T follicular helper cell (primary cell): ENCODE measurements at places on chromosomes 11 and 22.

DNA sequence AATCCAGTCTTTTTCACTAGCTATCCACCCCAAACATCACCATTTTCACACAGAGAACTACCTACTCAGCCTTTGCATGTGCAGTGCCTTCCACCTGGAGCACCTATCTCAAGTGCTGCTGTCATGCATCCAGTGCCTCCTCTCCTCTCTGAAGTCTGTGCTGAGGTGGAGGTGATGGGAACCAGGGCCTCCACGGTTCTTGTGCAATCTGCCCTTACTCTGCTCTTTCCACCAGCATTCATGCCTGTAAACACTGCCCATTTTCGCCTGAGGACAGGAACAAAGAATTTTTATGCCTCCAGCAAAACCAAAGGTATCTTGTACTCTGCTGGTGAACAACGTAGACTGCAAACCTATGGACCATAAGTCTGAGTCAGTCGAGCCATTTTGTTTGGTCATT is 27.0 kb downstream of the PITPNB start:
- no peak for DNase-seq

- no peak for DNase-seq
These were observed 21.8 kb upstream of the UPB1 start for GRCh38 chr22:24473284-24473683.

GRCh38 chr11:62787005-62787759 is at the start of gene TMEM179B:
TSS of gene TMEM179B (plus strand) at chr11:62787402. CDS start at chr11:62787432, 30 bp downstream.
- DNase-seq = peak; percentile 95

- DNase-seq = no peak
These were observed 27.7 kb downstream of the LRRC4C start for GRCh38 chr11:41431784-41432183.

DNA sequence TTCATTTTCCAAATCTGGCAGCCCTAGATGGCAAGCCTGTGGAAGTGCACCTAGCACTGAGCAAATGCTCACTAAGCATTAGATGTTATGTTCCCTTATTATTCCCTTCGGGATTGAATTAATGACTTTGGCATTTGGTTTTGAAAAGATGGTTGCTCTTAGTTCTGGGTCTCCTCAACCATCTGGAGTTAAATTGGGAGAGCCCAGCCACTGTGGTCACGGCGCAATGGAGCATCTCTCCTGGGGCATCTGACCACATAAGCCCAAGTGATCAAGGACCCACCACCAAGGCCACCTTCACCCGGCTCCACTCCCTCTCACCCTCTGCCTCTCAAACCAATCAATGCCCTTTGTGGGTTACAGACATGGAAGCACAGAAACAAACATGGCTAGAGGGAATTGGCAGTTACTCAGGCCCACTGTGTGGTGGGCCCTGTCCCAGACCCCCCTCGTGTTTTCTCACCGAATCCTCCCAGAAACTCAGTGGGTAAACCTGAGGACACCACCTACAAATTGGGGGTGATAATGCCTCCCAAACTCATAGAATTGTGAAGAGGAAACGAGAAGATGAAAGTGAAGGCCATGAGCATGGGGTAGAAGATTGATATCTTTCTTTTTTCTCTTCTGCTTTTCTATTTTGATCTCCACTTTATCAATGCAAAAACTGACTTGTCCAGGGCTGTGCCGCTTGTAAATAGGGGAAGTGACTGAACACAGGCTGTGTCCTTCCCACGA is 52.2 kb downstream of the IRAG1 start:
- DNase-seq = no peak

GRCh38 chr22:47625531-47626427 is 863.3 kb downstream of the TBC1D22A start:
- no peak for DNase-seq

GRCh38 chr11:100830978-100831732 is 144.1 kb downstream of the ARHGAP42 start:
- no peak for DNase-seq

GRCh38 chr11:45105233-45105983 is 41.0 kb upstream of the PRDM11 start:
- DNase-seq = peak; percentile 31

- DNase-seq = no peak
These were observed 25.9 kb downstream of the SCUBE1 start for GRCh38 chr22:43317239-43317638.

DNA sequence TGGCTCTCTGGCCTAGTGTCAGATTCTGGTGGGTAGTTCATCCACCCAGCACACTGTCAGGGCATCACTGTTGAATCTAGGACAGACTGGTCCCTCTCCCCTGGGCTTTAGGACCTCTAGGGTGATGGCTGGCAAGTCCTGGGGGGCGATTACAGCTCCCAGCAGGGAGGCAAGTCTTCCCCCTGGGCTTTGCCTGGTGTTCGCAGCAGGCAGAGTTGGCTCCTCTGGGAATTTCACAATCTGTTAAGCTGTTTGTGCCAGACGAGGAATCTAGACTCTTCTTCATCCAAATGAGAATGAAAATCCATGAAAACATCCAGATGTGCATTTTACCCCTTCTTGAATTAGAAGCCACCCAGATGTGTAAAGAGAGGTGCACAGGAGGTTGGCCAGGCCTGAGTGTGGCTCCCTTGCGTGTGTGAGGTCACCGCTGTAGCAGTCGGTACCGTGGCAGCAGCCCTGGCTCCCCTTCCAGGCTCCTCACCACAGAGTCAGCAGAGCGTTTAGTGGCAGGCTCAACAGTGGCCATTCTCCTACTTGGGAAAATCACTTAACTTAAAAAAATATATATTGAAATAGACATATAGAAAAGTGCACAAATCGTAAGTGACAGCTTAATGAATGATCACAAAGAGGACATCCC is 99.9 kb upstream of the TBCEL start:
- no peak for DNase-seq

GRCh38 chr11:119167933-119168332 is 592 bp upstream of the NLRX1 start:
- DNase-seq = no peak

DNA sequence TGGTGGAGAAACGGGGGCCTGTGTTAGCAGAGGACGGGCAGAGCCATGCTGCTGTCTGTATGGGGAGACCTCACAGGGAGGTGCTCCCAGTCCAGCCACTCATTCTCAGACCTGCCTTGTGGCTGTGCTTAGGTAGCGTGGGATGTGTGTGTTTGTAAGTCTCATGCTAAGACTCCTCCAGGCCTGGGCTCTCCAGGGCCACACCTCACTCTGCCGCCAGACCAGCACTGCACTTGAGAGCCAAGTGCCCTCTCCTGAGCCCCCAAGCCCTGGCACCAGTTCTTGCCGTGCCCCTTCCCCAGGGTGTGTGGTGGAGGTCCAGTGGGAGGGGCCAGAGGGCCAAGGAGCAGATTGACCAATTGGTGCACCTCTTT is 108.8 kb downstream of the BCR start:
- no peak for DNase-seq

GRCh38 chr11:23755769-23756168 is 741.1 kb upstream of the LUZP2 start:
- no peak for DNase-seq

DNA sequence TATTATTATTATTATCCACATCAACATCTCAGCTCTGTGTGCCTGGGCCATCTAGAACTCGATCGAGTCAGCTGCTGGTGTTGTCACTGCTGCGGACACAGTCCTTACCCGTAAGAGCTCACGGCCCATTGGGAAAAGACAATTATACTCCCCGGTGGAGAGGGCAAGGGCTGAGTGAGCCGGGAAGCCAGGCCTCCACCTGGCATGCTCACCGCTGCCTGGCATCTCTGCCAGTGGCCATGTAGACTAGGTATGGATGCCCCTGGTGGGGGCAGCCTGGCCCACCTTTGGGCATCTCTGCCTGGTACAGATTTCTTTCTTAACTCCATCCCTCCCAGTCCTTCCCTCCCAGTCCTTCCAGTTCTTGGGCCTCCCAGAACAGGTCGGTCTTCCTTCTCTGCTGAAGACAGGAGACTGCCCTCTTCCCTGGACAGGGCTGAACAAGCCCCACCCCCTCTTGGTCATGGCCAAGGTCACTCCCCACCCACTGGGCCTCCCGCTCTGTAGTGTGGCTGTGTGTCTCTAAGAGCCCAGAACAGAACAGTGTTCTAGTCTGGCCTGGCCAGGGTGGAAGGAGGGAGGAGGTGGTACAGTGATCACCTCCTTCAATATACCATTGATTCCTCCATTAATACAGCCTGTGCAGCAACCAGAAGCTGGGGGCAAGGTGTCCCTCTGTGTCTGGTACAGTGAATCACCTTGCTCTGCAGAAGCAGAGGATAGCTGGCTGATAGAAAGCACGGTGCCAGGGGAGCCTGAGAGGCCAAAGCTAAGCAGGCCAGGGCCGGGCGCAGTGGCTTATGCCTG is 57.7 kb downstream of the FLRT1 start:
- no peak for DNase-seq

- DNase-seq = no peak
These were observed 10.1 kb upstream of the OR4A15 start for GRCh38 chr11:55357560-55358184.

DNA sequence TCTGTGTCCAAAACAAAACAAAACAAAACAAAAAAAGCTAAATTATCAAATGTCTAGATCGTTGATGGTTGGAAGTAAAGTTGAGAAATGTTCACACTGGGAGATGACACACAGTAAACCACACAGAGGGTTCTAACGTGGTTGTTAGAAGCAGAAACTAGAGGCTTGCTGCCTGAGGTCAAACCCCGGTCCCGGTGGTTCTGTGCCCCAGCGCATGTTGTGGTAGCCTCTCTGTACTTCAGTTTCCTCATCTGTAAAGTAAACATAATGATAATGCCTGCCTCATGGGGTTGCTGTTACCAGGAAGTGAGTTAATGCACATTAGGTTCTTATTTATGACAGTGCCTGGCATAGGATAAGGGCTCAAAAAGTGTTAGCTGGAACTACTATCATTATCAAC is 33.4 kb downstream of the PPARA start:
- DNase-seq = no peak

DNA sequence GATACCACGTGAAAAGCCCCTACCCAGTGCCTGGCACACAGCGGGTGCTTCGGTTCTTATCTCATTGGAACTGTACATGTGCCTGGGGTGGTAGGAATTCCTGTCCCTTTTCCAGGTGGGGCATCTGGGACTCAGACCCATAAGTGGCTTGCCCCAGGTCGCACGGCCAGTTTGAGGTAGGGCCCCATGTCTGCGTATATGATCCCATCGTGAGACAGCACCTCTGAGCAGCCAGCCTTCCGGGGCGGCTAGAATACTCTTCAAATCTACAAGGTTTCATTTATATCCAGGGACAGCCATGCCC is 33.5 kb upstream of the SMIM38 start:
- no peak for DNase-seq

DNA sequence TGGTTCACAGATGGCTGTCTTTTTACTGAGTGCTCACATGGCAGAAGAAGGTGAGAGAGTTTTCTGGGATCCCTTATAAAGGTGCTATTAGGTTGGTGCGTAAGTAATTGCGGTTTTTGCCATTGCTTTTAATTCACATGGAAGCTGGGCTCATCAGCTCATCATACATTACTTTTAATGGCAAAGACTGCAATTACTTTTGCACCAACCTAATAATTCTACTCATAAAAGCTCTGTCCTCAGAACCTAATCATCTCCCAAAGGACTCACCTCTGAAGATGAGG is 23.0 kb downstream of the RCN1 start:
- no peak for DNase-seq

GRCh38 chr11:93728792-93729128 is 12.5 kb downstream of the TAF1D start:
- no peak for DNase-seq

- DNase-seq = no peak
These were observed 16.5 kb upstream of the MALAT1 start for GRCh38 chr11:65482306-65482850.

- no peak for DNase-seq
These were observed 14.9 kb downstream of the NCR3LG1 start for GRCh38 chr11:17366495-17366894.

- no peak for DNase-seq
These were observed 21.2 kb upstream of the PDE3B start for GRCh38 chr11:14622223-14622954.

DNA sequence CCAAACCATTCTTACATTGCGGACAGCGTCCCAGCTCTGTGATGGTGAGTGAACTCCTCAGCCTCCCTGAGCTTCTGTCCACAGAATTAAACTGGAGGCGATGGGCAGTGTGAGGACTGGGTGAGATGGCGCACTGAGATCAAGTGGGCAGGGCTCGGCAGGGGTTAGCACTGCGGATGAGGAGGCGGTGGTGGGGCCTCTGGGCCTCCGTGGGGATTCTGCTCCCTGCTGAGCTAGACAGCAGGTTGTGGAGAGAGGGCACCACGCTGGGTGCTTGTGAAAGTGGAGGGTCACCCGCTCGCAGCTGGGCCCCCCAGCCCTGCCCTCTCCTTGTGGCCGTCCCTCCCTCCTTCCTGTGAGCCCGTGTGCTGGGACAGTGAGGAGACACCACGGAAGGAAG is 25.6 kb upstream of the PARVG start:
- no peak for DNase-seq

- DNase-seq = no peak
These were observed 11.4 kb upstream of the HPX start for GRCh38 chr11:6452219-6452618.

DNA sequence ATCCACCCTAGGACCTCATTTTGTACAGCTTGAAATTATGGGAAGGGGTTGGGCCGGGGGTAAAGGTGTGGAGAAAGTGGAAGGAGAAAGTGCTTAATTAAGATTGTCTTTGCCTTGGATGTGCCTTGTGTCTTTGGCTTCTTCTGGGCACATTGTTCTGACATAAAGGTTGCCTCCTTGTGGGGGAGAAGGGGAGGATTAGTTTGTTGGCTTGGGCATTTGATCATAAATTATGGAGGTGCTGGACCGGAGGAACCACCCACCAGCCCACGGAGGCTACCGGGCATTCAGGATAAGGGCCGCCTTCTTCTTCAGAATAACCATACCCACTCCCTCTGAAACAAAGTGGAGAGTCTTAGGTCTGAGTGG is 1.3 kb downstream of the PAFAH1B2 start:
- DNase-seq = no peak

GRCh38 chr11:29564486-29564885 is 452.3 kb downstream of the KCNA4 start:
- DNase-seq = no peak

GRCh38 chr22:39291523-39291922 is 27.9 kb downstream of the RPL3 start:
- no peak for DNase-seq

DNA sequence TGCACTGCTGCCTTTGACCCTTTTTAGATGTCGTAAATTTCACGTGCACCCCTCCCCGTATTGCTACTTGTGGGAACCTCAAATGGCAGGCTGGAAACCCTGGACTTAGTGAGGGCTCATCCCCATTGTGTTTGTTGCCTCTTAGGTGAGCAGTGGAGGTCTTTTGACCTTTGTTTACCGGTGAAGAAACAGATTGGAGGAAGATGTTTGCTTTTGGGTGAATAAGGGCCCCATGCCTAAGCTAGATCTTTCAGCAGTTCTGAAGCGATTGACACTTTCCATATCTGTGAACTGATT is 782 bp downstream of the SMARCB1 start:
- DNase-seq = no peak

GRCh38 chr11:10318527-10318802 is 13.6 kb downstream of the ADM start:
- no peak for DNase-seq

DNA sequence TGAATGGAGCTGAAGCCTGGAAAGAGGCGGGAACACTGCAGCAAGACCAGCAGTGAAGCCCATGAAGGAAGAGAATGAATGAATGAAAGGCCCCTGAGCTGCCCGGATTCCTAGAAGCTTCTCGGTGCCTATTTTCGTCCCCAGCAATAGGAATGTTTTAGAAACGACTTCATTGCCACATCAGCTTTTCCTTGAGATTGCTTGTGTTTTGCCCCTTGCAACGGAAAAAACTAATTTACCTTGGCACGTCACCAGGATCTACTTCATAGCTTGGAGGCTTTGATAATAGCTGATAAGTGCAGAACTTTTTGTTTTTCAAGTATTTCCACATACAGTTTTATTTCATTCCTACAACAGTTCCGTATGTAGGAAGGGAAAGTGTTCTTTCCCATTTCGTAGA is 248.9 kb upstream of the NARS2 start:
- no peak for DNase-seq
